ENCODE measurements at places on chromosomes 11 and 22.

DNA sequence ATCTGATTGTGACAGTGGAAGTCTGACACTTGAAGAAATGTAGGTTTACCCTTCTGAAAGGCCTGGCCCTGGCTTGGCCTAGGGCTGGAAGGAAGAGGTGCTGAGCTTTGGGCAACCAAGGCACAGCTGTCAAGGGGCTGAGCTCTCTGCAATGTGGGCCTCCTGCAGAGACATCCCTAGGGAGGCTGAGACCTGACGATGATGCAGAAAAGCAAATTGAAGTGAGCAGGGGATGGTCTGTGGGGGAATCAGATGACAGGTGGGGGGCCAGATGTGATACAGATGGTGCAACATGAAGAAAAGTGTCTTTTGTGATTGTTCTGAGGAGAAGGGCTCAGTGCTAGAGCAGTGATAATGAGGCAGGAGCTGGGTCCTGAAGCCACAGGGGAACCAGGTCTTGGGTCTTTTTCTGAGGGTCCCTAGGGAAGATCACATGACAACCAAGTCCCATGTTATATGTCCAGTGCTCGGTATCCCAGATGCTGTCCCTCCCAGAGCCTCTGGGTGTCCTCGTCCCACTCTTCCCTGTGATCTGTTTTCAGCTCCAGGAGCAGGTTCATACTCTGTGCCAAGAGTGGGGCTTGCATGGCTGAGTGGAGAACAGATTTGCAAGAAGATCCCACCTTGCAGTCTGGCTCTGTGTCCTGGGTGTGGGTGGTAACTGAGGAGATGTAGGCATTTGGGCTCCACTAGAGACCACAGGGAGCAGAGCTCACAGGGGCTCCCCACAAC, 79.9 kb upstream of the VPREB1 start:
- DNase-seq = no peak

DNA sequence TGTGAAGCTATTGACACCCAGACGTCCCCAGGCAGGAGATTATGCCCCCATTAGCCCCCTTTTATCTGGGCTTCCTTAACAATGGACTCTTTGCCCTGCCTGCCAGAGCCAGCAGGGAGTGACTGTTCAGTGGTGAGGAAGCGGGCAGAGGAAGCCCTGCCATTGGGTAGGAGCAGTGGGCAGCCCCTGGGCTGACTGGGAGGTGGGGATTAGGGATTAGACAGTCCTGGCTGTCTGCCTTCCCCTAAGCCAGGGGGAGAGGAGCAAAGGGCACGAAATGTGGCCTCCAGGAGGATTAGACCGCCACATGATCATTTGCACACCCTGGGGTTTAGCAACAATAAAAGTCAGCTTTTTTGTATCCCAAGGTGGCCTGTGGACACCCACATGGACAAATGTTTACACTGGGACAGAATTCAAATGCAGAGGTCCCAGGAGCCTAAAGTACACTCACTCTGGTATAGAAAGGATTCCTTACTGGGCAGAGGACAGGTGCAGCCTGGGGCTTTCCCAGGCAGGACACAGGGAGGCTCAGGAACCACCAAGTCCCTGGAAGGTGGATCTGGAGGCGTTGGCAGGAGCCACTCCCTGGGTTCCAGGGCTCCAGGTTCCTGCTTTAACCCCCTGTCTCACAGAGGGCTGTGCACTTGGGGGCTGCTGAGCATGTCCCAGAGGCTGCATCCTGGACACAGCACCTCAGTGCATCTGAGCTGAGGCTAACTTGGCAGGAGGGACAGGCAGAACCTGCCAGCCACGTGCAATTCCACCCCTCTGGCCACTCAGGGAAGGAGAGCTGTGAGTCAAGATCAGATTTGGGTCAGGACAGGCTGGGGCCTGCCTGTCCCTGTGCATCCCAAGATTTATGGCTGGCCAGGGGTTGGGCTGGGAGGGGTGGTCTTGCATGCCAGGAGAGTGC, 2.1 kb downstream of the PNPLA3 start:
- DNase-seq = peak; percentile 76

GRCh38 chr11:76007166-76007565, 192.2 kb downstream of the UVRAG start:
- no peak for DNase-seq

- no peak for DNase-seq
Observed at GRCh38 chr11:27263046-27263445, 100.0 kb downstream of the CCDC34 start.

- no peak for DNase-seq
Observed at GRCh38 chr11:36222831-36223635, 66.2 kb downstream of the COMMD9 start.

DNA sequence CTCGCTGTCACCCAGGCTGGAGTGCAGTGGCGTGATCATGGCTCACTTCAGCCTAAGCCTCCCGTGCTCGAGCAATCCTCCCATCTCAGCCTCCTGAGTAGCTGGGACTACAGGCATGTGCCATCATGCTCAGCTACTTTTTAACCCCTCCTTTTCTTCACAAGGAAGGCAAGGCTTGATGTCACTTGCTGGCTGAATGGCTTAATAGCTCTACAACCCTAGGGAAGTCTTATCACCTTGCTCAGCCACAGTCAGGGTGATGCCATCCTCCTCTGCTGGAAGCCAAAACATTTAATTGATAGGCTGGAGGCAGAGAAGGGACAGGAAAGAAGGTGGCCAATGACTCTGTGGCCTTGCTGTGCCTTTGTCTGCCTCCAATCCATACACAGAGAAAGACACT, 131.9 kb downstream of the MED15 start:
- no peak for DNase-seq

DNA sequence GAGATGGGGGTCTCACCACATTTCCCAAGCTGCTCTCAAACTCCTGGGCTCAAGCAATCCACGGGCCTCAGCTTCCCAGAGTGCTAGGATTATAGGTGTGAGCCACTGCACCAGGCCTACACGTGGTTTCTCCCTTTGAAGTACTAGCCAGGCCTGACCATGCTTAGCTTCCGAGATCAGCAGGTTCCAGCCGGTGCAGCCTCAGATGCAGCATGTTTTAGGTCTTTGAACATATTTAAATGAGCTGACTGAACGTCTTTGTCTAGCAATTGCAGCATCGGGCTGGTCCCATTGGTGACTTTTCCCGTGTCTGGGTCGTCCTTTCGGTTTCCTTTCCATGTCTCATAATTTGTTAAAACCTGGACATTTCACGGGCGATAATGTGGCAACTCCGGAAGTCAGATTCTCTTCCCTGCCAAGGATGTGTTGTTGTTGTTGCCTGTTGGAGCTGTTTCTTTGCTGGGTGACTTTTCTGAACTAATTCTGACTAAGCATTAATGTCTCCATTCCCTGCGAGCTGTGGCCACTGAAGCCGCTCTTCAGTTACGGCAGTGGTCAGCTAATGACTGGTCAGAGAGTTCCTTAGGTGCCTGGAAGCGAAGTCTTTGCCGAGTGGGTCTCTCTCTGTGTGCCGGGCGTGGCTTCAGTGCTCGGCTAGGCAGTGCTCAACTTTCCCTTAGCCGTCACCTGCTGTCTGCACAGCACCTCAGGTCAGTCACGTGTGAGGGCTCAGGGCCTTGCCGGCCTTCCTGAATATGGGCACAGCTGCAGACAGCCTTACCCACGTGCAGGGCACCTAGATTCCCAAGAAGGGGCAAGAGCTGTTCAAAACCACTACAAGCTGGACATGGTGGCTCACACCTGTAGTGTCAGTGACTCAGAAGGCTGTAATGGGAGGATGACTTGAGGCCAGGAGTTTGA, 3.8 kb upstream of the CYP2D6 start:
- DNase-seq = no peak

- DNase-seq = no peak
Observed at GRCh38 chr11:128690665-128691101, 3.2 kb upstream of the FLI1 start.

- DNase-seq = peak; percentile 67
Observed at GRCh38 chr11:32829680-32830412, at the start of gene PRRG4. Gene PRRG4, plus strand, starts transcription at chr11:32829927. Its CDS starts 603 bp downstream, at chr11:32830530.

- peak; percentile 21 for DNase-seq
Observed at GRCh38 chr22:33325232-33326004, 267.2 kb upstream of the SYN3 start.

DNA sequence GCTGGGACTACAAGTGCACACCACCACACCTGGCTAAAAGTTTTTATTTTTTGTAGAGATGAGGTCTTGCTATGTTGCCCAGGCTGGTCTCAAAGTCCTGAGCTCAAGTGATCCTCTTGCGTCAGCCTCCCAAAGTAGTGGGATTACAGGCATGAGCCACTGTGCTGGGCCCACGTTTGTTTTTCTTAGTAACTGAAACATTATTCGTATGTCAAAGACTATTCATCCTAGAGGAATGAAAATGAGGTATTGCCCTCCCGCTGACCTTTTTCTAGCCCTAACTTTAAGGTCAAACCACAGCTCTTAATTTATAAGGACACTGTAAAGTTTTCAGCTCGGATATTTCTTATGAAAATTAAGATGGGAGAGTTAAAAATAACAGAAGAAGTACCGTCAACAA, 33.2 kb upstream of the PAX6 start:
- no peak for DNase-seq

GRCh38 chr11:88320149-88320559, 17.4 kb downstream of the CTSC start:
- DNase-seq = no peak

- peak; percentile 9 for DNase-seq
Observed at GRCh38 chr11:129285402-129285786, 90.3 kb upstream of the BARX2 start.

- no peak for DNase-seq
Observed at GRCh38 chr11:61113201-61113600, 10.9 kb downstream of the CD5 start.

GRCh38 chr11:68048681-68049508, 10.1 kb downstream of the TCIRG1 start:
- no peak for DNase-seq

- DNase-seq = peak; percentile 59
Observed at GRCh38 chr11:13343931-13344717, 66.5 kb downstream of the BMAL1 start.

DNA sequence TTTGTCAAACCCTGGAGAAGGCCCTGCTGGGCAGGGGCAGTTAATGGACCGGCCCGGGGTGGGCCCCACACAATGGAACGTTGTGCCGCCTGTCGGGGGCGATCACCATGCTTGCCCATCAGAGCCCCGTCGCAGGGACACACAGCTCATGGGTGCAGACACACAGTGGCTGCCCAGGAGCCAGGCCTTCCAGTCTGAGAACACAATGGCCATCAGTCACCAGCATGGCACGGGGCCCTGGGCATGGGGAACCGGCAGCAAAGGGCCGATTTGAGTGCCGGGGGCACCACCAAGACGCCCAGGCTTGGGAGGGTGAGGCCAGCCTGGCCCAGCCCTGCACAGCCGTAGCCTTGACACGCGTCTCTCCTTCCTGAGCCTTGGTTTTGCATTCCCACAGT, 7.1 kb downstream of the LINC01488 start:
- no peak for DNase-seq

DNA sequence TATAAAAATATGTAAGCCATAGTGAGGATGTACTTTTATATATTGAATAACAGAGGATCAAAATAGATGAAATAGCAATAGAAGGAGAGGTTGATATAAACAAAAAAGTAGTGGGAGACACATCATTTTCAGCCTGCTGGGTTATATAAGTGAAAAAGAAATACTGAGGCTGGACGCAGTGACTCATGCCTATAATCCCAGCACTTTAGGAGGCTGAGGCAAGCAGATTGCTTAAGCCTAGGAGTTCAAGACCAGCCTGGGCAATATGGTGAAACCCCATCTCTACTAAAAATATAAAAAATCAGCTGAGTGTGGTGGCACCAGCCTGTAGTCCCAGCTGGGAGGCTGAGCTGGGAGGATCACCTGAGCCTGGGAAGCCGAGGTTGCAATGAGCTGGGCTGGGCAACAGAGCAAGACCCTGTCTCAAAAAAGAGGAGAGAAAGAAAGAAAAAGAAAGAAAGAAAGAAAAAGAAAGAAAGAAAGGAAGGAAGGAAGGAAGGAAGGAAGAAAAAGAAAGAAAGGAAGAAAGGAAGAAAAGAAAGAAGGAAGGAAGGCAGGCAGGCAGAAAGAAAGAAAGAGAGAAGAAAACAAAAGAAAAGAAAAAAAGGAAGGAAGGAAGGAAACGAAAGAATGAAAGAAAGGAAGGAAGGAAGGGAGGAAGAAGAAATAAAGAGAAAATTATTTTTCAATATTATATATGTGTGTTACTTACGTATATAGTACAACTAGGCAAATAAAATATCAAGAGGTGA, 7.0 kb upstream of the P2RY2 start:
- no peak for DNase-seq

GRCh38 chr22:38867124-38867455, 4.9 kb downstream of the CBX6 start:
- DNase-seq = no peak

GRCh38 chr11:8333811-8334401, 70.2 kb upstream of the LMO1 start:
- no peak for DNase-seq

GRCh38 chr11:105611572-105612441, 1.9 kb downstream of the GRIA4 start:
- DNase-seq = no peak

DNA sequence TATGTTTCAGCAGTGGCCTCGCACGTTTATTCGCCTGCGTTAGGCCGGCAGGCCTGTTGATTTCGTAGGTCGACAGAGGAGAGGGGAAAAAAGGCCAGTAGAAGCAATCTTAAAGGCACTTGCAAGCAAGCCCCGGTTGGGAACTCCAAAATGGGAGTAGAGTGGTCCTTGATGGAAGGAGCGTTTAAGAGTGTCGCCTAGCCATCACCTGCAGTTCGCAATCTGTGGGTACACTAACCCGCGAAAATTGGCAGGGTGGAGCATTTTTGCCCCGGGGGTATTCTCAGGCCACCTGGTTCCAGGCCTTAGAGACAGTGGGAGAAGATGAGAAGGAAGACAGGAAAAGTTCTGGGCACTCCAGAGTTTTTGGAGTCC, 1.1 kb downstream of the EWSR1 start:
- peak; percentile 33 for DNase-seq

DNA sequence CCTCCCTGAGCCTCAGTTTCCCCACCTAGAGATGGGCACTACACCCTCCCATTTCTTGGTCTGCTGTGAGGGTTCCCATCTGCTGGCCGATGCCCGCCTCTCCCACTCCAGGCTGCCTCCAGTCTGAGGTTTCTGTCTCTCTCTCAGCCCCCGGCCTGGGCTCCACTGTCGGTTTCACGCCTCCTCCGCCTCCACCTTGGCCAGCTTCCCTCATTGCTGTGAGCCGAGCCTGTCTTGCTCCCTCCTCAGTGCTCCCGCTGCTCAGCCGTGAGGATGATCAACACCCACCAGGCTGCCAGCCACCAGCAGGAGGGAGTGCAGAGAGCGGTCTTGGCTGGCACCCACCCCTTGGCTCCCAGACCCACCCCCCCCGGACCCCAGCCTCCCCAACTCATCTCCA, 61.0 kb downstream of the CYTH4 start:
- DNase-seq = no peak

DNA sequence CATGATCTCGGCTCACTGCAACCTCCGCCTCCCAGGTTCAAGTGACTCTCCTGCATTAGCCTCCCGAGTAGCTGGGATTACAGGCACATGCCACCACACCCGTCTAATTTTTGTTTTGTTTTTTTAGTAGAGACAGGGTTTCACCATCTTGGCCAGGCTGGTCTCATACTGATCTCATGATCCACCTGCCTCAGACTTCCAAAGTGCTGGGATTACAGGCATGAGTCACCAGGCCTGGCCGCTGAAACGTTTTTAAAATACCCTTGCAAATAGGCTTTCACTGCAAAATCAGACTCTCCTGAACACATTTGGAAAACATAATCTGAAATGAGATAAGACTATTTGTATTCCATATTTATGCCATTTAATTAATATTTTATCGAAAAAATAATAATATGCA, 826.1 kb upstream of the CNTN5 start:
- DNase-seq = no peak

GRCh38 chr11:19805827-19806226, 93.2 kb downstream of the NAV2 start:
- no peak for DNase-seq
